Stimulated activated CD8-positive, alpha-beta memory T cell treated with anti-CD3 and anti-CD28 coated beads, Interleukin-15, amount 100 ng/mL, for 4 hours (primary cell): ENCODE measurements at places on chromosomes 4 and X.

DNA sequence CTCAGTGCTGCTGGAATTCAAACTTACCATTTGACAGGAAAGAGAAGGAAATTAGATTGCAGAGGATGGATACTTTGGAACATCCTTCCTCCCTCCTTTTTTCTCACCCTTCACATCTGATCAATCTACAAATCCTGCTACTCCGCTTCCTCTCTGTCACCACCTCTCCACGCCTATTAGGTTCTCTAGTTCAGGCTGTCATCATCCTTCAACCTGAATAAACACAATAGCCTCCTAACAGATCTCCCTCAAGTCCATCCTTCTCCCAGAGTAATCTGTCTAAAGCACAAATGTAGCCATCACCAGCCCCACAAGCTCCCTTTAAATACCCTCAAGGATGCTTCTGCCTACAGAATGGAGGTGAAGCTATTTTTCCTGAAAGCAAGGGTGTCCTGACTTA is 20.0 kb upstream of the SLAIN2 start:
- no peak for DNase-seq

GRCh38 chr4:1639299-1639868 is 44.7 kb downstream of the FAM53A start:
- DNase-seq, result no peak

- DNase-seq, result no peak
Observed at GRCh38 chr4:118313098-118313497, 39.7 kb downstream of the PRSS12 start.

- DNase-seq, result no peak
Observed at GRCh38 chr4:157128395-157128794, 52.4 kb downstream of the GLRB start.
